ENCODE measurements at places on chromosomes 6 and 20. TPM values are rescaled to one million over a fixed set of nuclear protein-coding genes. Genes with fewer than 3 reads are reported as not detected.

DNA sequence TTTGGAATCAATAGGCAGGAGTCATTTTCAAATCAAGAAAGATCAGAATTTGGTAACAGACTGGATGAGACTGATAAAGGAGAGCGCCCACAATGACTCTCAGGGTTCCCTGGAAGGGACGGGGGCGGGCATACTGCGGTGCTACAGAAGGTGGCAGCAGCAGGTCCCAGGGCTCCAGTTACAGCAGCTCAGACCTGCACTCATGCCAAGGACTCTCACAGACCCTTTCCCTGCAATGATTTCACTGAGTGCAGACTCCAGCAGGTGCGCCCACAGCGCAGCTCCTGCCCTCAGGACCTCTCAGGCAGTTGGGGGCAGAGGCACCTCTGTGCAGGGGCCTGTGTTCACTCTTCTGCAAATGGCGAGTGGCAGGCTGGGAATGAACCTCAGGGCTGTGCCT is 359.8 kb downstream of the ZFAND3 start:
- DNase-seq: peak; percentile 53

DNA sequence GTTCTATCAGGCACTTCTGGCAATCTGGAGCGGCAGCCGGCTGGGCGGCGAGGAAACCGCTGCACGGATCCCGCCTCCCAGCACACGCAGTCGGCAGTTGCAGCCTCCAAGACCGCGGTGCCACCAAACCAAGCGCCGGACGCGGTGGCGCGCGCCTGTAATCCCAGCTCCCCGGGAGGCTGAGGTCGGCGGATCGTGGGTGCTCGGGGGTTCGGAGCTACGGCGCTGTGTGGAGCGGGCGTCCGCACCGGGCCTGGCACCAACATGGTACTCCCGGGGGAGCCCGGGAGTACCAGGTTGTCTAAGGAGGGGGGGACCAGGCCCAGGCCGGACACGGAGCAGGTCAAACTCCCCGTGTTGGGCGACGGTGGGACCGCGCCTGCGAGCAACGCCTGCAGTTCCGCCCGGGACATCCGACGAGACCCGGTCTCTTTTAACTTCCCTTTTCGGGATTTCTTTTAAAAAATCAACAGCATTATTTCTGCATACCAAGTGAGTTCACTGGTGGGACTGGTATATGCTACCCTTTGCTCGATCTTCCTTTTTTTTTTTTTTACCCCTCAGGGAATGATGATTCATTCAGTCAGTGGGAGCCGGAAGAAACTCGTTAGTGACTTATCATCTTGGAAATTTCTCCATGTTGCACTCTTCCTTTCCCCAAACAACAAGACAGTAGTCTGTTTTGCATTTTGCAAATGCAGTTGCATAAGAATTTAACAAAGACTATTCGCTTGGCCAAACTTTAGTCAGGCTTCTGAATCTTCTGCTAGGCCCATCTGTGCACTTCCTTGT is 27.6 kb downstream of the ZNF311 start:
- DNase-seq: no peak

- no peak for DNase-seq
These were observed 199.8 kb downstream of the PLCB1 start for GRCh38 chr20:8331740-8332412.

GRCh38 chr6:32973144-32974015 is 5.0 kb downstream of the BRD2 start:
- DNase-seq: no peak

The KIAA1755 gene
- 12.9 TPM for total RNA-seq

All from posterior vena cava (tissue), 2 donors.